ENCODE measurements at places on chromosomes 12 and 14.

- DNase-seq = no peak
Observed at GRCh38 chr12:63305901-63306875, 155.2 kb upstream of the AVPR1A start.

DNA sequence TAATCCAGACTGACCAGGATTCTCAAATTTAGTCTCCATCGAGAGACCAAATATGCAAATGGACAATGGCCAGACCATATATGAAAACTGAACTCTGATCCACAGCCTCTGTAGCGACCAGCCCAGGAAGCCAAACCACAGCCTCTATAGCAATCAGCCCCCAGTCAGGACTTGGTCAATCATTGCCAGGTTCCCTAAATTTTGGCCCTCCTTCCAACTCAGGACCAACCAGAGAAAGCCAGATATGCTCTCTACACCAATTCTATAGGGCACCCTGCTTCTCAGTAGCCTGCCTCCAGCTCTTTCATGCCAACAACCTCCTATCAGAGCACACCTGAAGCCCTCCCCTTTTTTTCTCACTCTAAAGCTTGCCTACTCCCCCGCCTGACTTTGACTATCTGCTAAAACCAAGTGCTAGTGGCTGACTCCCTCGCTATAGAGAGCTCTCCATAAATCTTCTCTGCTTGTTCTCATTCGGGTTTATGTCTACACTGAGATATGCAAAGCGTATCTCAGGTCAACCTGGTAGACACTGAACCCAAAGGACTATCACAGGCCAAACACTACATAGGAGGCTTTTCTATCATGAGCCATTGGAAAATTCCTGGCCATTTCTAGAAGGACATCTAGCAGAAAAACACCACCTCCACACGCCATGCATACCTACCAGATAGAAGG lies 110.5 kb upstream of the FUT8 start:
- no peak for DNase-seq

DNA sequence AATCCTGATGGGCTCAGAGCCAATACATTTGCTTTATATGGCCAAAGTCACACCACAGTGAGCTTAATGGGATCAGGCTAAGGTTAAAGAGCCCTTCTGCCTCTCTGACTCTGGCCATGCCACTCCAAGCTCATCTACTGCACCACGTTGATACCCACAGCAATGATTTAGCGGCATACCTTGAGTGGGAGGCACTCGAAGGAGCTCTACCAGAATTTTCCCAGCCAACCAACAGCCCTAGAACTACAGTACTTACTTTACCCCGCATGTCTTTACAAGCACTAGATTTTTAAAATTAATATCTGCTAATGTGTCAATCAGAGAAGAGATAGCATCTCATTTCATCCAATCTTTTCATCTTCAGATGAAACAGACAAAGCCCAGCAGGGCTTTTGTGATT lies 300.5 kb downstream of the GRIN2B start:
- DNase-seq = no peak

DNA sequence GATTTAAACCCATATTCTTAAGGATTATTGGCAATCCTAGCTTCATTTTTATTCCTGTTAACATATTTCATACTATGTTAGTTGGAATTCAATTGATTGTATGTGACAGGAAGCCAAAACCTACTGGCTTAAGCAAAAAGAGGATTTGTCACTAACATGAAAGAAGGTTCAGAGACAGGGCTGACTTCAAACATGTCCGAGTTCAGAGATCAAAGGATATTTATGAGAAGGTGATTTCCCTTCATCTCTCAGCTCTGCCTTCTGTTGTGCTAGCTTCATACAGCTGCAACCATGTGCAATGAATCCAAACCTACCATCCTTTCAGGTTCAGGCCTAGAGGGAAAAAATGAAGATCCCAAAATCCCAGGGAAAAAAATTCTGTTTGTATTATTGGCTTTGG lies 349.7 kb downstream of the ATP23 start:
- DNase-seq = no peak

DNA sequence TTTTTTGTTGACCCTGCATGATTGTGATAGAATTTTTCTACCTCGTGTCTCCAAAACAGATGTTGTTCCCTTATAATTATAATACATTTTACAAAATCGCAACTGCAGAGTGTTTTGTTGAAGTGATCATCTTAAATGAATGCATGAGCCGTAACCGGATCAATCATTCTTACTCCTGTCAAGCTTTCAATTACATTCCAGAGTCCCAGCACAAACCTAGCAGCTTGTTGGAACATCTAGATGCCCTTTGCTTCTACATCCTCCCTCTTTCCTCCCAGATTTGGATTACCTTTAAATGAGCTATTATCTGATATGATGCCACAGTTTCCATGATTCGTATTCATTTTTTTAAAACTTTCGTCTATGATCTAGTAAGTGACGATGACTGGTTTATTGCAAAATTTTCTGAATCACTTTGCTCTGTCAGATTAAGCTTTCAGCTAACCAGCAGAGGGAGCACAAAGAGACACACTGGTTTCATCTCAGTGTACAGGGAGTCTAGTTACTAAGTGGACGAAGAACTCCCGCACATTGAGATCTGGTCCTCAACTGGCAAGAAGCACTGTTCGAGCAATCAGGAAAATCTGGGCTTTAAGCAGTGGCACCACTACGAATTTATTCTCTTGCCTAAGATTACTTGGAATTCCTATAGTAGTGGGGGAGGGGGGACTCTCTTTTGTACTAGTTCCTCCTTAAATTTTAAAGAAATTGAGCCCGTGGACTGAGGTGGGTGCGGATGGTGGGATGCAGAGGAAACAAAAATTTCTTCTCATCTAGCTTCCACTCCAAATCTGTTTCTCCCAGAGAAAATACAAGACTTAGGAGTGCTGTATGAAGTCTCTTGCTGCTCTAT lies 40.9 kb downstream of the TSHR start:
- peak; percentile 74 for DNase-seq

- DNase-seq = no peak
Observed at GRCh38 chr12:101761350-101761749, 22.1 kb upstream of the SYCP3 start.

GRCh38 chr12:31370531-31371255 lies 44.7 kb upstream of the SINHCAF start:
- DNase-seq = no peak

GRCh38 chr14:30889244-30889594 lies 14.9 kb downstream of the COCH start:
- DNase-seq = no peak

GRCh38 chr14:100774164-100774537 lies 47.5 kb downstream of the DLK1 start:
- no peak for DNase-seq

DNA sequence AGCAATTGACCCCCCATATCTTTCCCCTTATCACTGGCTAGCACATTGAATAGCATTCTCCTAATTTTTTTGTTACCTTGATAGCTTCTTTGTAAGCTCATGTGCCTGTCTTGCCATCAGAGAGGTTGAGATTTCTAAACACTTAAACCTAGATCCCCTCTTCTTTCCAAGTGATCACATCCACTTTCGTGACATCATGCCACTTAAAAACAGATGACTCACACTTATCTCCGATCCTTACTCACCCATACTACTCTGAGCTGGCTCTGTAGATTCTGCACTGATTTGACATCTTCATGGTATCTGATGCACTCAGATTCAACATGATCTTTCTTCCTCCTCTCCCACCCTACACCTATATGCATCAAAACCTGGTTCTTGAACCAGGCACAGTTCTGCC lies 10.5 kb downstream of the GPR137C start:
- DNase-seq = no peak

DNA sequence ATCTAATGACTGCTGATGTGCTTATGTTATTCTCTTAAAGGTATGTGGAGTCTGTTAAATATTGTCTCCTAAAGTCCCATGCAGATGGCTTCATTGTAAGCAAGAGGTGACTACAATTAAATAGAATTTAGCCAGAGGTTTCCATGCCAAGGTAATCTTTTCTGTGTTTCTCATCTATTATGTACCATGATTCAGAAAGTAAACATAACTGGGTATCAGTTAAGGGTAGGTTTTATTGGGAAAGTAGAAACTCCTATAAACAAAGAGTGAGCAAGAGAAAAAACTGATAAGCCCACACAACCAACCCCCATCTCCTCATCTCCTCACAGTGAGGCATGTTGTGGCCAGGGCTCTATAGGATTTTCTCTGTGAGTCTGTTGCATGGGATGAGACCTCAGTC lies 611.7 kb downstream of the SNAPC1 start:
- DNase-seq = no peak

Measured in NCI-H345 (cell line).